Activated CD4-positive, alpha-beta T cell treated with anti-CD3 and anti-CD28 coated beads, Interleukin-2, amount 10 ng/mL, durations not matched to agents 7 days and 5 days (primary cell): ENCODE measurements at places on chromosomes 3 and 15. TPM values are rescaled to one million over a fixed set of nuclear protein-coding genes. Genes with fewer than 3 reads are reported as not detected.

Gene TAGLN3
- total RNA-seq = 0.33 TPM

- H3K27me3 ChIP-seq = peaks cover 5% of the 10 kb centered on the region
- H3K36me3 ChIP-seq = no peaks in the 10 kb centered on the region
Measured at GRCh38 chr15:99453637-99454030, 112.2 kb upstream of the MEF2A start.

Gene NLGN1
- total RNA-seq = not detected

Gene ATP13A5
- total RNA-seq = not detected

GRCh38 chr3:143443851-143444331 lies 324.3 kb downstream of the CHST2 start:
- H3K27me3 ChIP-seq = no peaks in the 10 kb centered on the region
- peak; percentile 31 for DNase-seq
- peaks cover 3% of the 10 kb centered on the region for H3K36me3 ChIP-seq
- no peak overlapping the region for H3K4me3 ChIP-seq
- peaks cover 27% of the 10 kb centered on the region for H3K4me1 ChIP-seq
- H3K27ac ChIP-seq = peak overlapping the region; percentile 25

- no peaks in the 10 kb centered on the region for H3K4me1 ChIP-seq
- no peak overlapping the region for H3K27ac ChIP-seq
- DNase-seq = no peak
- no peak overlapping the region for H3K4me3 ChIP-seq
Measured at GRCh38 chr3:137987723-137988122, 22.2 kb upstream of the CLDN18 start.

Gene XXYLT1
- 7.7 TPM for total RNA-seq

DNA sequence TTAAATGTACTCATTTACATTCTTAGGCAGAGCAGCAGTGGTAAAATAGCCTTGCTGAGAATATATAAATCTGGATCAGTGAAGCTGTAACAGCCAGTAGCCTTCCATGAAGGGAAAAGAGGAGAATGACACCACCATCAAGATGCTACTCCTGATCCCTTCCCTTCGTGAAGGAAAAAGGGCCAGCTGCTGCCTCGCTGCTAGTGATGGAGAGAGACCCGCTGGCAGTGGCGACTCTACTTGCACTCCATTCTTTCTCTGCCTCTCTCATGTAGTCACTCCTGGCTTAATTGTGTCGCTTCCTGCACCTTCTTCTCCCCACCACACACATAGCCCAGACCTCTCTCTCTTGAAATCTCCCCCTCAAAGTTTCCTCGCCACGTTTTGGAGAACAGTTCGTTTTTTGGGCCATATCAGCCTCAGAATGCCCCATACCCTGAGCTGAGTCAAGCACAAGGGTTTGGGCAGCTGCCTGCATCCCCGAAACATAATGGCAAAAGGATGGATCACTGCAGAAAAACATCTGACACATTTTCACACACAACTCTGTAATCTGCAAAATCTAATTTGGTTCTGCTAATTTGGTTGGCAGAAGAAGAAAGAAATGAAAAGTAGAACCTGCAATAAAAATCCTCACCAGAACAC lies 460.3 kb upstream of the IL12A start:
- DNase-seq = no peak
- no peaks in the 10 kb centered on the region for H3K36me3 ChIP-seq
- H3K27me3 ChIP-seq = no peaks in the 10 kb centered on the region
- H3K4me3 ChIP-seq = no peak overlapping the region
- H3K4me1 ChIP-seq = no peaks in the 10 kb centered on the region

Gene CX3CR1
- total RNA-seq = 1.5 TPM

Gene CYP8B1
- not detected for total RNA-seq

DNA sequence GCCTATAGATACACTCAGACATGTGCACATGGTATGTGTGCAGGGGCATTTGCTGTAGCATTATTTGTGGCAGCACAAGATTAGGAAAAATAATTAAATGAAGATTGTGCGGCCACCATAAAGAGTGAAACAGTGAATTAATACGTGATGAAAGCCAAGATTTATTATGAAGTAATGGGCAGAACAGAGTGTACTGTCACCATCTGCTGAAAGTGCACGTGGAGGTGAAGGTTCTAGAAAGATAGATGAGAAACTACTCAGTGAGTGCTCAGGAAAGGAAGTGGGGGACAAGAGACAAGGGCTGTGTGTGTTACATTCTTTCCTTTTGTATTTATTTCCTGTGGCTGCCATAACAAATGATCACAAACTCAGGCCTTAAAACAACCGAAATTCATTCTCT lies 246.1 kb upstream of the ATP10A start:
- DNase-seq = no peak
- no peak overlapping the region for H3K27ac ChIP-seq
- no peaks in the 10 kb centered on the region for H3K36me3 ChIP-seq

Gene FAM81A
- total RNA-seq = 0.73 TPM

- no peak overlapping the region for H3K27ac ChIP-seq
- no peaks in the 10 kb centered on the region for H3K27me3 ChIP-seq
- DNase-seq = no peak
- H3K36me3 ChIP-seq = peaks cover 43% of the 10 kb centered on the region
Measured at GRCh38 chr3:122365073-122365472, 18.0 kb downstream of the MIX23 start.

DNA sequence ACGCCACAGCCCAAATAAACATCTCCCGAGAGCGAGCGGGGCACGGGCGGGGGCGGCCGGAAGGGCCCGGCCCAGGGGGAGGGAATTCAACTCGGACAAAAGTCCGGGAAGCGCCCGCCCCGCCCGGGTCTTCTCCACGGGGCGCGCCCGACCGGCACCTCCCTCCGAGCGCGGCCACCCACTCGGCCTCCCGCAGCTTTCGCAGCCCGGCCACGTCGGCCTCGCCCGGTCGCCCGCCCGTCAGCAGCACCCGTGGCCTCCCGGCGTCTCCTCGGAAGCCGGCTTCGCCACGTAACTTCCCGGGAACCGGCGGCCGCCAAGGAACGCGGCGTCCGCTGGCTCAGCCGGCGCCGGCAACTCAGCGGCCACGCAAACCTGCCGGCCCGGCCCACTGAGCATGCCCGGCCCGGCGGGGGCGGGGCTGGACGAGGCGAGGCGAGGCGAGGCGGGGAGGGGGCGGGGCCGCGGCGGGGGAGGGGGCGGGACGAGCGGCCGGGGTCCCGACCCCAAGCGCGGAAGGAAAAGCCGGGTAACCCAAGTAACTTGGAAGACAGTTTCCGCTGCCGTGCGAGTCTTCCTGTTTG lies at the start of gene TJP1:
TJP1 (minus strand) TSS at position 369 of the 584 bp plus-strand sequence. CDS start 440 bp downstream, outside the sequence.
- H3K36me3 ChIP-seq = peaks cover 9% of the 10 kb centered on the region
- peak within 1 kb of the TSS; percentile 4 for H3K4me3 ChIP-seq
- DNase-seq = no peak

- no peak for DNase-seq
- H3K27ac ChIP-seq = no peak overlapping the region
- no peaks in the 10 kb centered on the region for H3K4me1 ChIP-seq
- H3K4me3 ChIP-seq = no peak overlapping the region
- peaks cover 6% of the 10 kb centered on the region for H3K27me3 ChIP-seq
Measured at GRCh38 chr15:71458089-71458660, 342.9 kb downstream of the THSD4 start.

GRCh38 chr3:50445919-50446318 lies 57.5 kb downstream of the CACNA2D2 start:
- DNase-seq = no peak
- peaks cover 28% of the 10 kb centered on the region for H3K4me1 ChIP-seq
- no peaks in the 10 kb centered on the region for H3K27me3 ChIP-seq
- no peak overlapping the region for H3K4me3 ChIP-seq
- no peaks in the 10 kb centered on the region for H3K36me3 ChIP-seq

DNA sequence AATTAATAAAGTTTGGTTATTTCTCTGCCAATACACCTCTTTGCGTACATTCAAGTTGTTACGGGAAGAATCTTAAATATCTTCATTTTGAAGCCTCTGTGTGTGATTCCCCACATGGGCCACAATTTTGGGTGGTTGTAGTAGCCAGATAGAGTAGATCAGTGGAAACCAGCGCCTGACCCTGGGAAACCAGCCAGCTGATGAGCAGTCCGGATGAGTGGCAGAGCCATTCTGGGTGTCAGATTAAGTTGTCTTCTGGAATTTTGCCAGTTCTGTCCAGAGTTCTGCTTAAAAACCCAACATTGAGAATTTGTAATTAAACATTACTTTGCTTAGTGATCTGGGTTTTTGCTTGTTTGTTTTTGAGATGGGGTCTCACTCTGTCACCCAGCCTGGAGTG lies 49.7 kb downstream of the MRPS25 start:
- peaks cover 59% of the 10 kb centered on the region for H3K36me3 ChIP-seq
- H3K4me1 ChIP-seq = no peaks in the 10 kb centered on the region
- no peak for DNase-seq
- H3K27ac ChIP-seq = no peak overlapping the region
- no peak overlapping the region for H3K4me3 ChIP-seq

Gene PAQR5
- total RNA-seq = not detected
